ENCODE measurements at places on chromosomes 16 and 17. TPM values are rescaled to one million over a fixed set of nuclear protein-coding genes. Genes with fewer than 3 reads are reported as not detected.

GRCh38 chr17:9768381-9768934 lies 22.9 kb downstream of the DHRS7C start:
- DNase-seq = peak; percentile 57

Gene HCRT
- total RNA-seq = not detected

Gene ATP1B2
- total RNA-seq = not detected

Gene OTOA
- total RNA-seq = 0.17 TPM

GRCh38 chr16:684071-684794 lies at the start of gene JMJD8:
TSS of gene JMJD8 (minus strand) at chr16:684334. CDS start at chr16:684319, 15 bp downstream.
- DNase-seq = peak; percentile 95

DNA sequence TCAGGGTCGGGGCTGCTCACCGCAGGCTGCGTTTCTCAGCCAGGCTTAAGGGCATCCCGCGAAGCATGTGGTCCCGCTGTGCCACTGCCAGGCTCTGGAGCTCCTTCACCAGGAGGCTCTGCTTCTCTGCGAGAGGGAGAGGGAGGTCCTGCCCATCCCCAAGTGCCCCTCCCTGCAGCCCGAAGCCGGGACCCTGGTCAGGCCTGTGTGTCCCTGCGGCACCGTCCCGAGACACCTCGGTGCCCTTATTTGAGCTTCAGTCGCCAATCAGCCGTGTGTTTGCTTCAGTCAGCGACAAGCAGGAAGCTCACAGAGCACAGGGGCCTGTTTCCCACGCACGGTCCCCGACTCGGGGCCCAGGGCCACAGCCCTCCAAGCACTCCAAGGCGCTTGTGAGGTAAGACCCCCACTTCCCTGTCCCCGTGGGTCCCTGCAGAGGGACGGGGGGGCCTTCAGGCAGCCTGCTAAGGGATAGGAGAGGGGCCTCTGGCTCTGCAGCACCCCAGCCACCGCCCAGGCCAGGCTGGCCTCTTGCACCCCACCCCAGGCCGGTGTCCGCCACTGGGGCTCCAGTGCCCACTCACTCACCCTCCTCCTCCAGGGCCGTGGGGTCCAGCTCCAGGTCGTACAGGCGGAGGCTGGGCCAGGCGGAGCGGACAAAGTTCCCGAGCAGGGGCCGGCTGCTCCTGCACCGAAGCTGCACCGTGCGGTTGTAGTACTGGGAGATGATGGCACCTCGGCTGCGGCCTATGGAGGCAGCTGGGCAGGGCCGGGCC lies 3.2 kb downstream of the TMC6 start:
- no peak for DNase-seq

GRCh38 chr17:82440991-82441627 lies 9.4 kb downstream of the CYBC1 start:
- DNase-seq = no peak

Gene KIAA0513
- total RNA-seq = 4.2 TPM

Gene ALG1
- total RNA-seq = 28.5 TPM

GRCh38 chr16:68892898-68893297 lies 49.6 kb downstream of the TANGO6 start:
- DNase-seq = no peak

DNA sequence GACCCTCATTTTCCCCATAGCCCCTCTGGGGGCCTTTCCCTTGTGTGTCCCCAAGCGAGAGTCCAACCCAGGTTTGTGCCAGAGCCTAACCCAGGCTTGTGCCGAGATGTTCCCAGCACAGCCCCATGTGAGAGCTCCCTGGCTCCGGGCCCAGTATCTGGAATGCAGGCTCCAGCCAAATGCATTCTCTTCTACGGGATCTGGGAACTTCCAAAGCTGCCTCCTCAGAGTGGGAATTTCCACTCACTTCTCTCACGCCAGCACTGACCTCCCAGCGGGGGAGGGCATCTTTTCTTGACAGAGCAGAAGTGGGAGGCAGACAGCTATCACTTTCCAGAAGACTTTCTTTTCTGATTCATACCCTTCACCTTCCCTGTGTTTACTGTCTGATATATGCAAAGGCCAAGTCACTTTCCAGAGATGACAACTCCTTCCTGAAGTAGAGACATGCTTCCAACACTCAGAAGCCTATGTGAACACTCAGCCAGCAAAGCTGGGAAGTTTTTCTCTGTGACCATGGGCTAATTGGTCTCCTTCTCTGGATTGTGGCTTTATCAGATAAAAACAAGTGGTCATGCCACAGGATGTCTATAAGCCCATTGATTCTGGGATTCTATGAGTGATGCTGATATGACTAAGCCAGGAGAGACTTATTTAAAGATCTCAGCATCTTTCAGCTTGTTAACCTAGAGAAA lies 2.5 kb upstream of the CCL2 start:
- no peak for DNase-seq

- DNase-seq = no peak
Observed at GRCh38 chr16:13944816-13945215, 24.9 kb downstream of the ERCC4 start.

Gene HSPB9
- total RNA-seq = not detected

GRCh38 chr17:44496815-44497214 lies 6.4 kb downstream of the GPATCH8 start:
- DNase-seq = no peak

GRCh38 chr16:70253291-70254106 lies 1.8 kb upstream of the EXOSC6 start:
- DNase-seq = peak; percentile 46

- DNase-seq = no peak
Observed at GRCh38 chr16:57985204-57986181, 14.6 kb upstream of the CNGB1 start.

Measured in MCF 10A (cell line).